H9 (cell line): ENCODE measurements at places on chromosomes 5 and 9. TPM values are rescaled to one million over a fixed set of nuclear protein-coding genes. Genes with fewer than 3 reads are reported as not detected.

Gene MARCOL
- total RNA-seq: not detected in 2 replicates

Gene IL9
- not detected in 2 replicates for total RNA-seq

Gene SLC34A1
- not detected in 2 replicates for total RNA-seq

Gene SAXO1
- 0.09 TPM in 1 of 2 replicates, not detected in the other for total RNA-seq

DNA sequence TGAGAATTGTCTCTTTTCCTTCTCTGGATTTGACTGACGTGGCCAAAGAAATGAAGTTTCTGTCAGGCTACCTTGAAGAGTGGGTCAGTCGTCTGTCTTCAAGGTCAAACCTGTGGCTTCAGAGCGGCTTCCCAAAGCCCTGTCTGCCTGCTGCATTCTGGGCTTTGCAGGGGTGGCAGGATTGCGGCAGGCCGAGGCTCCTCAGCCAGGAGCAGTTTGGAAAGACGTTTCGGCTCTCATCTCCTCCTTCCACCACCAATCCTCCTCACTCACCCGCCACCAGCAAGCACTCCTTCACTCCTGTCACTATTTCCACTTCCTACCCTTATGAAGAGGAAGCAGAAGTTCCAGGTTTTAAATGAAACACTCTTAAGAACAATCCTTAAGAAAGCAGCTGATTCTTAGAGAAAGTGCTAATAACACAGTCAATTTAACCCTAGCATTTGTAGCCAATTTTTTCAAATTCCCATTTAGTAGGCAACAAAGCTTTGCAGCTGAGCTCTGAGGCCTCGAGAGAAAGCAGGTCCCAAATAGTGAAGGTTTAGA is 351.7 kb downstream of the ZNF608 start:
- no peak for DNase-seq

DNA sequence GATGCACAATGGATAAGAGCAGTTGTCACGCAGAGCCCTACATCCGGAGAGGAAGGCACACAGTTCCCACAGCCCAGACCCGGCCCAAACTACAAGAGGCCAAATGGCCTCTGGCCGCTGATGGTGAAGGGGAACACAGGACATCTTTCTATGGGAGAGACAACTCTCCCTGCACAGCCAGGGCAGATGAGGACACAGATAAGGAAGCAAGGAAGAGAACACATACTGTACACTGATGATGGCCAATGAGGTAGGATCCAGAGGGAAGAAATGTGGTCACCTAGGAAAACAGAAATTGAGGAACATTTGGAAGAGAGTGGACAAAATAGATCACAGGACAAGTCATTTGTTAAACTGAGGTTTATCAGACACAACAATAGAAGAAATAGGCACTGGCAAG is 28.4 kb upstream of the SMIM32 start:
- no peak for DNase-seq

GRCh38 chr5:80439213-80439612 is 31.3 kb downstream of the ZFYVE16 start:
- no peak for DNase-seq

- DNase-seq: no peak
Measured at GRCh38 chr9:121930956-121931355, 162.2 kb downstream of the TTLL11 start.

- DNase-seq: peak; percentile 90
Measured at GRCh38 chr9:70258692-70259511, at the start of gene SMC5. Gene SMC5, plus strand, starts transcription at chr9:70258978. Its CDS starts 101 bp downstream, at chr9:70259079.

DNA sequence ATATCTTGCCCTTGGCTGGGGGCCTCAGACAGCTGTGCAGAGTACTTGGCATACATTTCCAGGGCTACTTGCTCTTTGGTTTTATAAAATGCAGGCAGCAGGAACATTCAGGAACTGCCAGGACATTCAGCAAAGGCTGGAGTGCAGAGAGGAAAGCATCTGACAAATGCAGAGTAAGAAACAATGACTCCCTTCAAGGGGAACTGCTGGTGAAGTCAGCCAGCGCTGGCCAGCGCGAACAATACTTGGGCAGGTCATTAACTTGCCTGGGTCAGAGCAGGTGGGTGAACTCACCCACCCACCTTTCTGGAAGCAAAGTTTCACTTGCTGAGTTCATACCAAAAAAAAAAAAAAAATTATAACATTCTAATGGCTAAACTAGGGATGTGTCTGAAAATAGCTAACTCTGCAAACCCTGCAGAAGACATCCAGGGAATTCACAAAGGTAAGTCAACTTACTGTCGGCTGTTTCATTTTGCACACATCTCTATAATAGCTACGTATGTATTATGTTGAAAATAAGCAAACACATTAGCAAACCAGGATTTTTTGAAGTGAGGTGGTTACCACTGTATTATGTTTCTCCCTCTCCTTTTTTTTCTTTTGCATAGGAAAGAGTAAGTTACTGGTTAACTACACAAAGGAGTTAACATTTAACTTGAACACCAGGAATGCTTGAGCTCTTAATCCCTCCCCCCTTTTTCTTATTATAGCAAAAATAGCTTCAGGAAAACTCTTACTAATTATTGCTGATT is 152.2 kb downstream of the GLIS3 start:
- DNase-seq: no peak

- no peak for DNase-seq
Measured at GRCh38 chr9:19975499-19975898, 186.7 kb upstream of the SLC24A2 start.

DNA sequence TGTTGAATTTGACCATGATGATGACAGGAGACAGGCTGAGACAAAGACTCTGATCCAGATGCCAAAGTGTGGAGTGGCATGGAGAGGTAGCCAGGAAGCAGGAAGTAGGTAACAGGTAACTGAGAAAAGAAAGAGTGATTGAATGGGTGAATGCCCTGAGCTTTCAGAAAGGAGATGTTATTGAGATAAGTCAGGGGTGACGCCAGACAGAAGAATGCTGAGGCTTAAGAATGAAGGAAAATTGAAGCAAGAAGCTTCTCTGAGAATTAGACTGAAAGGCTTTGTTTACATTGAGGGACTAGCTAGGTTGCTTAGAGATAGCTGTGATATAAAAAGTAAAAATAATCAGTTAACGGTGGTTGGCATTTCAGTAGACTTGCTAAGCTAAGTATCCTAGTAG is 165.7 kb downstream of the PSAT1 start:
- DNase-seq: no peak

DNA sequence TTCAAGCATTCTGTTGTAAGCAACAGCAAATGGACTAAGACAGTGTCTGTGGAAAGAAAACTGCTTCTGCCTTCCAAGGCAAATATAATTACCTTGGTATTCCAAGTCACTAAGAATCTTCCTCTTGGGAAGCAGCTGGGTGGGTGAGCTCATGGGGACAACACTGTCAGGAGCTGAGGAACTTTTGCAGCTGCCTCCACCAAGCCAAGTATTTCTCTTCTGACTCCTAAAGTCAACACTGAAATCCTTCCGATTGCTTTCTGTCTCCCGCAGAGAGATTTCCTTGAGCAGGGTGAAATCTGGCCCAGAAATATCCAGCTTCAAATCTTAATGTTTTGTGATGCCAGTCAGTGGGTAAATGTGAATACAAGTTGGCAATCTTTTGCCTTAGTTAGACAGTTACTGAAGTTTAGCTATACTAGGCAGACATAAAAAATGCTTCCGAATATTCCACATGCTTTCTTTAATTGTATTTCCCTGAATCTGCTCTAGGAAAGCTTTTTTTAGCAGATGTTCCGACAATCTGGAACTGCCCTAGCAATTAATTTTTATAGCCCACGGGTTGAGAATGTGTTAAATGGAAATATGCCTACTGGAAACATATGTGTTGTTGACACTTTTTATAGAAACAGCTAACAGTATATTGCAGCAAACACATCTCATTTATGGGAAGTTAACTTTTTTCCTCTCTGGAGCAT is 369.9 kb upstream of the DAB2 start:
- DNase-seq: no peak

- no peak for DNase-seq
Measured at GRCh38 chr9:91898451-91899218, 51.4 kb downstream of the ROR2 start.
